ENCODE measurements at places on chromosomes 4 and X. TPM values are rescaled to one million over a fixed set of nuclear protein-coding genes. Genes with fewer than 3 reads are reported as not detected.

The ASB9 gene
- total RNA-seq: 0.36 TPM

The CLCN5 gene
- total RNA-seq: 5.9 TPM

The P2RY4 gene
- total RNA-seq: not detected

The TRIM2 gene
- 52.2 TPM for total RNA-seq

DNA sequence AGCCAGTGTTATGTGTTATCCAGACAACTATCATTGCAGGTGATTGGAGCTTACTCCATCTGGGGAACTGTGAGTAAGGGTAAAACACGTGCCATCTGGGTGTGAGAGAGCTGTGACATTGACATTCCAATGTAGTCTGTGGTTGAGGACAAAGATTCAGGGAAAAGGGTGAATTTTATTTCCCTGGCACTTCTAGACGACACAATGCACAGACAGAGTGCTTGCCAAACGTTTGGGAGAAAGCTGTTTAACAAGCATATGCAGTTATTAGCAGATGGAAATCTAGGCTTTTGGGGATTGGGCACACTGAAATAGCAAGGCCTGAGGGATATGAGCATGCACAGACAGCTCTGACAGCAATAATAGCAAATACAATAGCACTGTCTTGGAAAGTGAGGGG, 21.3 kb upstream of the CTSO start:
- DNase-seq: no peak

DNA sequence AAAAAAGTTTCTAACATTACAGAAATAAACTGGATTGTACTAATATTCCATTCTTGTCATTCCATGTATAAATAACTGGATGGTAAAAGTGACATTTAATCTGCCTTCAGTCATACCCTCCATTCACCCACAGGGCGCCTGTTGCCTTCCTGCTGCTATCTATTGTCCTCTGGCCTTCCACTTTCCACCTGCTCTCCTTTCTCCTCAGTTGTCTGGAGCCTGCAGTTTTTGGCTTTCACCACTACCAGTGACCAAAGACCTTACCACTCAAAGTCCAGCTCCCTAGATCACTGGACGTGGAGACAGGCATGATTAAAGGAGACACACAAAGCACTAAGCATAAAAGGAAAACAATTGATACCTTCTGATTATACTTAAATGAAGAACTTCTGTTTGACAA, 46.2 kb upstream of the NHS start:
- no peak for DNase-seq

GRCh38 chrX:13216139-13216538, 103.7 kb downstream of the ATXN3L start:
- DNase-seq: peak; percentile 47

DNA sequence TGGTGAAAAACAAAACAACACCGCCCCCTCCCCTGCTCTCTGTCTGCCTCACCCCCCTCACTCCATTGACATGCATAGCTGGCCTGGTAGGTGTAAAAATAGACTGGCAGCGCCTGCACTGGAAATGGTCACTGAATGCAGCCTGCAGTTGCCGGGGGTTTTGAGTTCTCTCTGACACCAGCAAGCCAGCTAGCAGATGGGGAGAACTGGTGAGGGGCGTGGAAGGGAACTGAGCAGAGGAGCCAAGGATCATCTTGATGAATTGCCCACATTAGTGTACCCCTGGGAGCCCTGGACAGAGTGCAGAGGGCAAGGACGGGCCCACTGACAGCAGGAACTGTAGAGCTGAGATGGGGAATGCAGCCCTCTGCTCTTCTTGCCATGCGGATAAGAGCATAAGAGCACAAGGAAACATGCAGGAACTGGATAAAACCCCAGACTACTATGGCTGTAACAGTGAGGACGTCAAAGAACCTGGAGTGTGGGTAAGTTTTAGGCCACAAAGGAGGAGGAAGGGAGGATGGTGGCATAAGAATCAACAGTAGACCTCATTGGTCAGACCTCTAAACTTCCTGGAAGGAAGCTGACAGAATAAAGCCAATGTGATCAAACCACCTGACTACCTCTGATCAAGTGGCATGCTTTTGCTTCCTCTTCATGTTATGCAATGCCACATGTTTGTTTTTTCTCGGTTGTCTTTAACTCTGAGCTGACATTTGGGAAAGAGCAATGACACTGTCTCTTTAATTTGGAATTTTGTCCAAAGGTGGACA, 96.3 kb downstream of the ANK2 start:
- no peak for DNase-seq

GRCh38 chr4:111943796-111944203, 201.5 kb upstream of the FAM241A start:
- no peak for DNase-seq

DNA sequence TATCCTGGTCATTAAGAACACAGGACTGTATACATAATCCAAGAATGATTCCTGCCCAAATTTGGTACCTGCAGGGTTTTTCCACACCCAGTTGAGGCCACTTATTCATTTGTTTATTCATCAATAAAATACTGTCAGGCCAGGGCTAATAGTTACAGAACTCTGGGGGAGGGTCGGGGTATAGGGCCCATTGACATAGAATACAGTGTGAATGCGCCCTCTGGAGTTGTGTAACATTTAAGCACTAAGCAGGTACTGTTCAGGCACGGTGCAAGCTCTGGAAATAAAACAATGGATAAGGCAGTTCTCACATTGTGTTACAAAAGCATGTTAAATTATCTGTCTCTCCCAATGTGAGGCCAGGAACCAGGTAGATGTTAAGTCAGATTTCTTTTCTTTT, 30.8 kb upstream of the LRBA start:
- no peak for DNase-seq

- DNase-seq: no peak
Measured at GRCh38 chr4:26690506-26690905, 106.6 kb downstream of the TBC1D19 start.

GRCh38 chr4:114839986-114840385, 241.4 kb downstream of the UGT8 start:
- DNase-seq: no peak

- DNase-seq: no peak
Measured at GRCh38 chrX:71191248-71191647, 31.8 kb upstream of the GJB1 start.

- DNase-seq: no peak
Measured at GRCh38 chrX:154981116-154981411, 41.5 kb downstream of the F8 start.

DNA sequence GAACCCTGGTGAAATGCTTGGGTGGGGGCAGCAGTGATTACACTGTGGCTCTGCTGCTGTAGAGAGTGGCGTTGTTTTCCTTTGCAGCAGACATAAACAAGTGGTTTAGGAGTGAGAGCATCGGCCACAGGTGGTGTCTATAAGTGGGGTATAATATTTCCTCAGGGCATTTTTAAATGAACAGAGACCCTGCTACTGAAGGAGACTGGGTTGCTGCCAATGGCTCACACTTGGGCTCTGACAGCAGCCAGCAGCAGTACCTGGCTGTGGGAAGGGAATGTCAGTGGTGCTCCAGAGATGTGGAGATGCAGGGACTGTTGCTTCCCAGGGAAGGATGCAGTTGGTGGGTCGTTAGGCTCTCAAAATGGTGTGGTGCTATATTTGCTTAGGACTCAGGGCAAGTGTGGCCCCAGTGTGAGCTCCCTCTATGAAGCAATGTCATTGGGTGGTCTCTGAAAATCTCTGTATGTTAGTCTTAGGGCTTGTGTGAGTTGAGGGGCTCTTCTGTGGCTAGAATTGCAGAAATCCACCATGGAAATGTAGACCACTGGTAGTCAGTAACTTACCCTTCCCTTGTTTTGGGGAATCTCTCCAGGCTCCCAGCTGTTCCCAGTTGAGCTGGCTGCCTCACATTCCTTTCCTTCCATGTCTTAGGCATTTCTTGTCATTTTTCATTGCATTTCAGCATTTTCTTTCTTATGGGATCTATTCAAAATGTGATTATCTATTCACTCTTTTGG, 1023.0 kb upstream of the GRID2 start:
- DNase-seq: no peak
